Activated T-helper 17 cell treated with anti-CD3 and anti-CD28 coated beads, Interleukin-2, amount 50 U/mL, for 72 hours (primary cell): ENCODE measurements at places on chromosomes 3 and 15. TPM values are rescaled to one million over a fixed set of nuclear protein-coding genes. Genes with fewer than 3 reads are reported as not detected.

- ATAC-seq = peak; percentile 18
These were observed 65.7 kb downstream of the IL1RAP start for GRCh38 chr3:190579514-190580137.

DNA sequence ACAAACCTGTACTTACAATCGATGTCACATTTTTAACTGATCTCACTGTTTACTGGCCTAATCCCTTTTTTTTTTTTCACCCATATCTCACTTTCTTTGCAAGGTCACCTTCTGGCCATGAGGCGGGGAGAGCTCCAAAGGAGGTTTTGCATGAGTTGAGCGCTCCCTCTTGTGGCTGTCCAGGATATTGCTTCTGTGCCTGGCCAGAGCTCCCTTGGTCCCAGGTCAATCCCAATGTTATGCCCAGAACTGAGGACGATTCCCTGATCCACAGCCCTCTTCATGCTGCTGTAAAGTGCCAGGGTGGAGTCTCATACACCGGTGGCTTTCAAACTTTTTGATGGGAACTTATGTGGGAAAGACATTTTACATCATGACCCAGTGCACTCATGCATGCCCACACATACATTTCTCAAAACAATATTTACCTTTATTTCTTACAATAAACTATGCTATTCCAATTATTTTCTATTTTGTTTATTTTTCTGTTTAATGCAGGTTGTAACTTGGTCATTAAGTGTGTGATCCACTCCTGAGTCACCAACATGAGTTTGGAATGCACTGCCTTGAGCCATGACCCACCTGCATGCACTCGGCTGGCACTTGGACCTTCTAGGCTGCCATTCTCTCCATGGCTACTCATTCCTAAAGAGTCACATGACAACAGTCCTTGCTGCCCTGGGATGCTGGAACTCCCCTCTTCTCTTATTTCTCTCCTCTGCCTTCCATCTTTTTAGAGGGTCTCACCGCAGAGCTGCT, 9.6 kb upstream of the SST start:
- ATAC-seq = peak; percentile 55

DNA sequence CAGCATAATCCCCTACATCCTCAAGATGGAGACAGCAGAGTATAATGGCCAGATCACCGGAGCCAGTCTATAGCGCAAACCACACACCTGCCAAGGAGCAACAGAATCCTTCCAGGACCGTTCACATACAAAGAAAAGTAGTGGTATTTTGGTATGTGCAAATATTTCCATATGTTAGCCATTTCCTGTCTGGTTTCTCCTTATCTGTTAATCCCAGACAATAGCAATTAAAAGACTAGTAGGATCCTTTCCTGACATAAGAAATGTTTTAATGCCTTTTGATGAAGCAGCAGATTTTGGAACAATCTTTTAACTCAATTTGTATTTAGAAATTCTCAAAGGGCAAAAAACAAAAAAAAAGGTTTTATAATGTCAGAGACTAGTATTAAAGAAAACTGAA, 22.2 kb downstream of the MRPS25 start:
- ATAC-seq = no peak

DNA sequence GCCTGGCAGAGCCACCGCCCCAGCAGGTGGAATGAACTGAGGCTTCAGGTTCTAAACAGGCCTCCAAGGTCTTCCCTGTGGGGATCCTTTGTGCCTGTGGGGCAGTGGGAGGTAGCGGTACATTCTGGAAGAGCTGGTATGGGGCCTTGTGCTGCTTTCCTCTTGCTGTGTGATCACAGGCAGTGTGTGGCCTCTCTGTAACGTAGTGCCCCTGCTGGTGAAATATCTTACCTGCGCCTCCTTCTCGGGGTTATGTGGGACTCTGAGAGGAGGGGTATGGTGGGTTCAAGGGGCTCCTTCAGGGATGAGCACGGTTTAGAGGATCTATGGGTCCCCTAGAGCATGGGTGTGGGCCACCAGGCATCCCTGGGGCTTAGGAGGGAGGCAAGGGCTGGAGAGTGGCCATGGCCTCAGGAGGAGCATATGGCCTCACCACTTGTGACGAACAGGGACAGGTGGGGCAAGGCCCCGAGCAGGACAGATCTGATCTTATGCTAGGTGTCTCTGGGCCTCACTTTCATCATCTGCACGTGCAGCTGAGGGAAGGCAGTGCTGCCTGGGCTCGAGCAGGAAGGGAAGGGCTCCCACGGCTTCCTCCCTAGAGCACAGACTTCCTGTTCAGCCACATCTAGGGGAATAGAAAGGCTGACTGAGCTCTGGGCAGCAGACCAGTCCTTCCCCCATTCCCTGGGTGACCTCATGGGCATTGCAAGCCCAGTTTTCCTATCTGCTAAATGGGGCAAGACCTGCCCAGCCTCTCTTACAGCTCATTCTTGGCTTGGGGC, 1.9 kb upstream of the ALS2CL start:
- ATAC-seq = peak; percentile 41

GRCh38 chr15:57865294-57865693, 158.8 kb downstream of the POLR2M start:
- no peak for ATAC-seq

DNA sequence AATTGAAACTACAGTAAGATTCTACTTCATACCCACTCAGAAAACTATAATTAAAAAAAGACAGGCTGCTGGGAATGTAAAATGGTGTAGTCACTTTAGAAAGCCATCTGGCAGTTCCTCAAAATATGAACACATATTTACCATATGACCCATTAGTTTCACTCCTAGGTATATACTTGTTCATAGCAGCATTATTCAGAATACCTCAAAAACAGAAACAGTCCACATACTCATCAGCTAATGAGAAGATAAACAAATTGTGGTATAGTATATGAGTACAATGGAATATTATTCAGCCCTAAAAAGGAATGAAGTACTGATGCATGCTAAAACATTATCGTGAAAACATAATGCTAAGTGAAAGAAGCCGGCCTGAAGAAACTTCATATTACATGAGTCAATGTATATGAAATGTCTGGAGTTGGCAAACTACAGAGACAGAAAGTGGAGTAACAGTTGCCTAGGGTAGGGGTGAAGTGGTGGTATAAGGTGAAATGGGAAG, 23.8 kb downstream of the WDR53 start:
- ATAC-seq = peak; percentile 86

The CEP19 gene
- total RNA-seq = 3.7 TPM

The FAM81A gene
- total RNA-seq = not detected

The NR1I2 gene
- 0.82 TPM for total RNA-seq

The SLC30A4 gene
- 2.1 TPM for total RNA-seq

The GOLGA6B gene
- 0.13 TPM for total RNA-seq

The TPRG1 gene
- total RNA-seq = 14.7 TPM

The CHRFAM7A gene
- total RNA-seq = not detected
